ENCODE measurements at places on chromosomes 2 and 18.

DNA sequence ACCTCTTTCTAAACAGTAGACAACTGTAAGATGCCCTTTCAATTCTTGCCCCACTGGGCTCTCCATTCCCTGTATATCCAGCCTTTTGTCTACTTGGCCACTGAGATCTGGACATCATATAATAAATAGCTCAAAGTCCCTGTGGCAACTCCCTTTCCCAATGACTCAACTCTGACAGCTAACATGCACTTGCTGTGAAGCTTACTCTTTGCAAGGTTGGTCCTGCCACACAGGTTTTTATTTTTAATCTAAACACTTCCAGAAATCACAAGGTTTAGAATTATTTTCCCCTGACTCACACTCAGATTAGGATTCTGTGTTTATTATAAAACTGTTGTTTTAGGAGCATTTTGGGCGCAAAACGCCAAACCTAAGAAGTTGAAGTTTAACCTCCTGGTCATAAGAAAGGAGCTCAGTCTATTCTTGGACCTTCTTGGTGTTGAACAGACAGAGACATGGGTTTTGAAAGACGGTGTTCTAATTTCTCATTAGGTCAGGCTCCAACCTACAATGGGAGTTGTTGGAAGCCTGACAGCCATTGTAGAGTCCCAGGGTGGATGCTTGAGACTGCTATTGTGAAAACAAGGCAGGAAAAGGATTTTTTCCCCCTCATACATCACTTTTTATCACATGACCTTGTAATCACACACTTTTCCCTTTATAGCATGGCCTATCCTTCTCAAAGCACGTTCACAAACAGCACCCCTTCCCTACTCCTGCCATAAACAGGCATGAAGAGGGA, 124.7 kb upstream of the SERPINE2 start:
- no peak for DNase-seq

DNA sequence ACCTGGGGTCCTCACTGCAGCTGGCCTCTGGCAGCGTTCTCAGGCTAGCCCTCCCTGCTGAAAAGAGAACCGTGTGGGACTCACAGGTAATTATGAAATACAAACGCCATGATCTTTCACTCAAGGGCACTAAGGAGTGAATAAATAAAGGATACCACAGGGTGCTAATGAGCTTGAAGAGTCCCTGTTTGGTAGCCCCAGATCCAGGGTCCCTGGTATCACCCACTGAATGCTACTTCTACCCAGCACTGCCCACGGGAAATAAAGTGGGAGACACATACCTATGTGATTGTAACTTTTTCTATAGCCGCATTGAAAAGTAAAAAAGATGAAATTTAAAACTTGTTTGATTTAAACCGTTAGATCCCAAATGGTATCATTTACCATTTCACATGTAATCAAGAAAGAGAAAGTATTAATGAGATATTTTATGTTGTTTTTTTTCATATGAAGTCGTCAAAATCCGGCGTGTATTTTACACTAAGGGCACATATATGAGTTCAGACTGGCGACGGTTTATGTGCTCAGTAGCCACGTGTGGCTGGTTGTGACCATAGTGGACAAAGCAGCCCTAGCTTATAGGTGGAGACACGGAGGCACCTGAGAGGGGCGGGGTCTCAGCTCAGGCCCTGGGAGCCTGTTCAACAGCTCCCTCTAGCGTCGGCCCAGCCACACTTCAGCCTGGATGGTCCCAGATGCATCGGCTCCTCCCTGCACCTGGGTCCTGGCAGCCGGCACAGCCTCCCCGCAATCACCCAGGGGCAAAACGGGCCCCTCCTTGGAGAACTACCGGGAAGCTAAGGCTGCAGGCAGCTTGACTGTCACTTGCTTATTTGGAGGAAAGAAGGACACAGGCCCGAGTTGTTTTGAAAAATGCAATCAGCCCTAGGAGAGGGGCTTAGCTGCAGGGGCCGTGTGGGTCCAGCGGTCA, 39.2 kb downstream of the ODC1 start:
- DNase-seq = peak; percentile 86

DNA sequence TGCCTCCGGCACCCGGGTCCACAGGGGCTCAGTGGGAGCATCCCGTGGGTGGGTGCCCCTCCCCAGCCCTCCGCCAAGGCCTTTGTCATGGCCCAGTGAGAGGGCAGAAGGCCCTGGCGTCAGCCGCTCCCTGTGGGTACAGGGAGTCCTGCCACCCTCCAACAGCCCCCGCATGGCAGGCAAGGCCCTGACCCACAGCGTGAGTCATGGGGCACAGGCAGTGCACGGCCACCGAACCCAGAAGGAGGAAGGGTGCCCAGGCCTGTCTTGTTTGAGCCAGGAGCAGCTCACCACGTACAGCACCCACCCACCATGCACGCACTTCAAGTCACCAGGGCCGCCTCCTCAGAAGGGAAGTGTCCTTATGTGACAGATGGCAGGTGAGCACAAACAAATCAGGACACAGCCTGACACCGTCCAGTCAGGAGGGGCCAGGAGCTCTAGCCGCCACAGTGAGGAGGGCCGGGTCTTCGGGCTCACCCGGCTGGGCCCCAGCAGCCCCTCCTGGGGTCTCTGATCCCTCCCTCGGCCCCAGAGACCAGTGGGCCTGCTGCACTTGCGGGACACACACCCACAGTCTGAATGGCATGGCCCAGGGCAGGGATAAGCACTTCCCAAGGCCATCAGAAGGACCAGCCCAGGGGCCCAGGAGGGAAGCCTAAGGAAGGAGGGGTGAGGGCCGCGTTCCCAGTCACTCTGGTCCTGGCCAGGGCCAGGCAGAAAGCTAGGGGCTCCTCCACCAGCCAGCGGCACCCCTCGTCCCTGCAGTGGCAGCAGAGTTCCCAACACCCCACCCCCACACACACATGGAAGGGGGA, 25.8 kb downstream of the BIN1 start:
- DNase-seq = peak; percentile 77

DNA sequence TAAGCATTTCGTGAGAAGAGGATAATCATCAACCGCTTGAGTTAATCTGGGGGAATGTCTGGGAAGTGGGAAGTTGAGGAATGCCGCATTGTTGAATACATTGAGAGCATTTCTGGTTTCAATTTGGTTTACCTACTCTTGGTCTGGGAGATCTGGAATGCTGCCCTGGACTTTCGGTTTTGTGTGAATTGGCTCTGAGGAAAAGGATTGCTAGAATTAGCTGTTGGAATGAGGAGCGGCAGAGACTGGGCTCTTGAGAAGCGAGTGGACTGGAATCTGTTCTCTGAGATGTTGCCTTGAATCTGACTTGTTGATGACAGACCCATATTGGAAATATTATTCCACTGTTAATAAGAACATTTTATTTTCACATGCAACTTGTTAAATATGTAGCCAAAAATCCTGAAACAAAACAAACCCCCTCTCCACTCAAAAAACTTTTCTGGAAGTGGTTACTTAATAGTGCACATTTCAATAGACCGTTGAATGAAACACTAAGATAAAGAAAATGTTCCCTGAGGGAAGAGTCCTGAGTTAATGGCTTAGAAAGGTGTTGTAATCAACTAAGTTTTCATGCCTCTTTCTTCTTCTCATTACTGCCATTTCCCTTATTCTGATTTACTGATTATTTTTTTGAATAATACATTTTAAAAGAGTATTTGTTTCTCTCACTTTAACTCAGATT, 50.8 kb downstream of the PTPRM start:
- no peak for DNase-seq

DNA sequence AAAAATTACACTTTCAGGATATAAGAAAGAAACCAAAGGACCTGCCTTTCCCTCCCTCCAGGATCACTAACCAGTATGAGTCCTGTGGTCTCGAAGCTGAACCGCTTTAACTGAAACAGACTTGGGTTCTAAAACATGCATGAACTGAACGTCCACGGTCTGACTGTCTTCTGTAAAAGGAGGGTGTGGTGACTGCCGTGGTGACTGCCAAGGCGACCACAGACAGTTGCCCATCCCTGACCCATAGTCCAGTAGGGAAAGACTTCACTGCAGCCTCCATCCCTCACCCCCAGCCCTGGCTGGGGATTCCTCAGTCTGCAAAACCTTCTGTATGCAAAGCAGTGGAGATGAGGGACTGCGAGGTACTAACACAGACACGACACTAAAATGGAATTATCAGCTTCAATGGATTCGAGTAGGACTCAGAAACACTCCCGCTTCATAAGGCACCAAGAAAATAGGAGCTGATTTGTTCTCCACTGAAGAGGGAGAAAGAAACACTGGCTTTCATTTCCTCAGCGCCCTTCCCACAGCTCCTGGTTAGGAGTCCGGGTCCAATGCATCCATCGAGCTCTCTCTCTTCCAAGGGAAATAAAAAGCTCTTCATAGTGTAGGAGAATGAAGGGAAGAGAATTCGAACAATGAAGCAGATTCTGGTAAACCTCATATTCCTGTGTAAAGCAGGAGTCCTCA, 197.2 kb downstream of the HDAC4 start:
- no peak for DNase-seq

GRCh38 chr2:191836853-191837769, 9.8 kb downstream of the CAVIN2 start:
- DNase-seq = no peak

DNA sequence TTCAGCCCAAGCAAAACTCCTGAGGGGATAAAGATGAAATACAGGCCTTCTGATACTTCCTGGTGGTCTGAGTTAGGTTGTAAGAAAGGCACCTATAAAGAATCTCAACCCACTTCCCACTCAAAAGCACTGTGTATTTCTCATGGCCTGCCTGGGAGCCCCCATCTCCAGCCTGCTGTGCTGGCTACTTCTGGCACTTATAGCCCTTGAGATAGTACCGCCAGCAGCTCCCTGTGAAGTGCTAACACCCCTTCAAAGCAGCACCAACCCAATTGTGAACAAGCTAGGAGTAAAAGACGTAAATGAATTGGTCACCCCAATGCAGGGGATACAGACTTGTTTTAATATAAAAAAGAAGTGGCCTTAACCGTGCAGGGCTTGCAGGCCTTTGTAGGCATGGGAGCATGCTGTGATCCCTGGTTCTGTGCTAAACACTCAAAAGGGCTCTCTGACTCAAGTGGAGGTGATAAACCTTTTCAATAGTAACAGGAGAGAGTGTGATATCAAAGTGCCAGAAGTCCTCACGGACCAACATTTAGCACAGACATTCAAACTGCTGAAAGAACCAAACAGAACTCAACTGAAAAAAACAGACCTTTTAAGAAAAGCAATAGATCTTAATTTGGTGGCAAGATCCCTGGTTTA, 80.8 kb downstream of the RTN4 start:
- DNase-seq = no peak
